Fibroblast of skin of left quadriceps (primary cell): ENCODE measurements at places on chromosomes 1 and 21.

- DNase-seq: no peak
These were observed 11.6 kb upstream of the SERBP1 start for GRCh38 chr1:67441739-67442281.

DNA sequence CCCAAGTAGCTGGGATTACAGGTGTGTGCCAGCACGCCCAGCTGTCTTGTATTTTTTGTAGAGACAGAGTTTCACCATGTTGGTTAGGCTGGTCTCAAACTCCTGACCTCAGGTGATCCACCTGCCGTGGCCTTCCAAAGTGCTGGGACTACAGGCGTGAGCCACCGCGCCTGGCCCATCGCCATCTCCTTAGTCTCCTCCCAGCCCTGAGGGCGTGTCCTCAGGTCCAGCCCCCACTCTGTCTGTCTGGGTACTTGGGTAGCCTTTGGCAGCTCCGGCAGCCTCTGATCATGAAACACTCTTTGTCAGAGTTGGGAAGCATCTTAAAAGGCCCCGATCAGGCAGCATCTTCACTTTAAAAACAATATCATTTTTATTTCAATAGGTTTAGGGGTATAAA, 90.3 kb upstream of the DISP3 start:
- no peak for DNase-seq

DNA sequence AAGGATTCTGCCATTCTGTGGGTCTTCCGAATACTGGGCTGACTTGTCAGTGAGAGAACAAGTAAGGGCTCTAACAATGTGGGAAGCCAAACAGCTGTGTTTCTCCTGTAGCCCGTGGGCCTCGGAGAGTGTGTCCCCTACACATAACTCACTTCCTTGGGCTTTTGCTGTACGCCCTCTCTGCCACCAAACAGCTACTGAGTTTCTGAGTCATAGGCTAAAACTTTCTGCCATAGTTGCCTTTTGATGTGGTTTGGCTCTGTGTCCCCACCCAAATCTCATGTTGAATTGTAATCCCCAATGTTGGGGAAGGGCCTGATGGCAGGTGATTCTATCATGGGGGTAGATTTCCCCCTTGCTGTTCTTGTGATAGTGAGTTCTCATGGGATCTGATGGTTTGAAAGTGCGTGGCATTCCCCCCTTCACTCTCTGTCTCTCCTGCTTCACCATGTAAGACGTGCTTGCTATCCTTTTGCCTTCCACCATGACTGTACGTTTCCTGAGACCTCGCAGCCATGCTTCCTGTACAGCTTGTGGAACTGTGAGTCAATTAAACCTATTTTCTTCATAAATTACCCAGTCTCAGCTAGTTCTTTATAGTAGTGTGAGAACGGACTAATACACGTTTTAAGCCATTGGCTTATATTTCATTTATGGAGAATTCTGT, 194.8 kb upstream of the HMCN1 start:
- DNase-seq: no peak

- no peak for DNase-seq
These were observed 14.4 kb upstream of the FCRL5 start for GRCh38 chr1:157566484-157567300.

- DNase-seq: peak; percentile 71
These were observed 34.0 kb downstream of the MAP3K7CL start for GRCh38 chr21:29164323-29164942.

GRCh38 chr1:43995984-43996732, 4.8 kb downstream of the CCDC24 start:
- no peak for DNase-seq

GRCh38 chr21:25370311-25370744, 237.0 kb downstream of the MRPL39 start:
- peak; percentile 94 for DNase-seq
